ENCODE measurements at places on chromosomes 16 and 17.
A peak's percentile ranks its signal among the peaks of the same experiment; 100 is the strongest.

DNA sequence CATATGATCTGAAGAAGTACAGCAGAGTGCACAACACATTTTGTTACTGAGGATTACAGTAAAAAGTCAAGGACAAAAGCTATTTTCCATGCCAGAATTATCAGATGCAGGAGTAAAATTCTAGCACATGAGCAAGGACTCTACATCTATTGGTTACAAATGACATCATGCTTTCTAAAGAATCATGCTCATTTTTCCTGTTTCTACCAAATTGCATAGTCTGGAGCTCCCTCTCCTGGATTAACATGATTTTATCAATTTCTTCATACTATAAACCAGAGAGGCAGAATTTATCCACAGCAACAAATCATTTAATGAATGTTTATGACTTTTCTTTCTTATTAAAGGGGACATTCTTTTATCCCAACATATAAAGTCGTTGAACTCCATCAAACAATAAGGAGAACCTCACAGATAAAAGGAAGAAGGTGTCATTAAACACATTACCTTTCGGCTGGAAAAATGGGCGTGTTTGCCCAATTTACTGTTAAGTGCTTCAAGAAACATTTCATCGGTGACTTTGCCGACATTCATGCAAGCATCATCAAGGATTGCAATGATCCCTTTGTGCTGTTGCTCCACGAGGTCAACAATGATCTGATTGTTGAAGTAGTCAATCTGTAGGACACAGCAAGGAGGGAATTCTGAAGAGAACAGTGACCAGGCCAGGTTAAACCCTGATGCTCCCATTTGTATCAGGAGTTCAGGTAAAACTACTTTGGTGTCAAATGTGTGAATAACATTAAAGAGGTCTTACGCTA, 121.7 kb downstream of the MYO1D start:
- DNase-seq = peak; percentile 31

DNA sequence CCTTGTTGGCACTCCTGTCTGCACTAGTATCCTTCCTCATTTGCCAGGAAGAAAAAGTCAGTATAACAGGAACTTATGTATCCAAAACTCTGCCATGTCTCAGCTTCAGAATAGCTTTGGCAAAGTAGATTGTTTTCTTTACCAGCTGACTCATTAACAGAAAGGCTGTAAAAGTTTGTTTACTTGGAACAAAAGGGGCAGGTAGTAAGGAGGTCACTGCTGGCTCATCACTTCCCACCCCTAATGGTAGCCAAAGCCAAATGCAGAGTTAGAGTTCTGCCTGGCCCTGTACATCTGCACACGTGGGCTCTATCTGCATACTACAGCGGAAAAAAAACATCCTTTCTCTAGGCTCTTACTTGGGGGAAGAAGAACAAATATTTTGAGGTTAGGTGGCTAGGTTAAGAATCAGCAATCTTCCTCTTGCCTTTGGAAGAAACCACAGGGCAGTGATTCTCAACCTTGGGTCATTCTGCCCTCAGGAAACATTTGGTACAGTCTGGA, 90.9 kb upstream of the BCAR1 start:
- no peak for DNase-seq

DNA sequence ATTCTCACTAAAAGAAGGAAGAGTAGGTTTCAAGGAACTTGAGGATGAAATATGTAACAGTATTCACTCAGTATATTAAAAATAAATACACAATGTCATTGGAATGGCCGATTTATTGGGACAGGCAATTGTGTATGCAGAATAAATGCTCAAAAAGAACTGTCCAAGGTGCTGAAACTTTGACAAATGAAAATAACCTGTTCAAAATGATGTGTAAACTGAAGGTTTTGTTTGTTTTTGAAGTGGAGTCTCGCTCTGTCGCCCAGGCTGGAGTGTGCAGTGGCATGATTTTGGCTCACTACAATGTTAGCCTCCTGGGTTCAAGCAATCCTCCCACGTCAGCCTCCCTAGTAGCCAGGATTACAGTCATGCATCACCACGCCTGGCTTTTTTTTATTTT, 318.7 kb upstream of the RBFOX1 start:
- DNase-seq = no peak

- no peak for DNase-seq
Observed at GRCh38 chr17:13590441-13590840, 11.3 kb downstream of the HS3ST3A1 start.

DNA sequence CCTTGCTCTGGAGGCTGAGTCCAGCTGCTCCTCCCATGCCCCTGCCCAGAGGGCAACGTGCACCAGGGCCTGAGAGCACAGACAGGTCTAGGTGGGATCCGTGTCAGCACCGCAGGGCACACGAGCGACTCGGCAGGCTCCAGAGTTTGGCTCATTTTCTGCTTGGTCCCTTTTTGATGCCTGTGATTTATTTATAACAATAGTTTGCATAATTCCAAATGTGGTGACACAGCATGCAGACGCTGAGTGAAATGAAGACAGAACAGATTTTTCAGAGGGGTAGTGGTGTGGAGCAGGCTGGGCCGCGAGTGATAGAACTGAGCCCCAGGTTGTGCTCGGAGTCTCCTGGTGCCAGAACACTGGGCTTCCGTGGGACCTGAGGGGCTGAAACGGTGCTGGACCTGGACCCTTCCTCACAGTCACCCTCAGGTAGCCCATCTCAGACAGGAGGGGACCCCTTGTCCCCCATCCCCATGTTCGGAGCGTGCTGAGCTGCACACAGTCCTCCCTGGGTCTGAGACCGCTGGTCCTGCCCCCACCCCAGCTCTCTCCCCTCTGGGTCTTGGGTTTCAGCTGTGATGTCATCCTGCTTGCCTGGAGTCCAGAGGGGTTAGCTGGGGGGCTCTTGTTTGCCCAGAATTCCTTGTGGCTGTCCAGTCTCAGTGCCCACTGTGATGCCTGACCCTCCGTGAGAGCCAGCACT, 95.9 kb downstream of the METRNL start:
- no peak for DNase-seq

- DNase-seq = no peak
Observed at GRCh38 chr16:89484041-89484501, 6.3 kb downstream of the ANKRD11 start.

GRCh38 chr17:50806141-50806643, 29.2 kb upstream of the WFIKKN2 start:
- no peak for DNase-seq

DNA sequence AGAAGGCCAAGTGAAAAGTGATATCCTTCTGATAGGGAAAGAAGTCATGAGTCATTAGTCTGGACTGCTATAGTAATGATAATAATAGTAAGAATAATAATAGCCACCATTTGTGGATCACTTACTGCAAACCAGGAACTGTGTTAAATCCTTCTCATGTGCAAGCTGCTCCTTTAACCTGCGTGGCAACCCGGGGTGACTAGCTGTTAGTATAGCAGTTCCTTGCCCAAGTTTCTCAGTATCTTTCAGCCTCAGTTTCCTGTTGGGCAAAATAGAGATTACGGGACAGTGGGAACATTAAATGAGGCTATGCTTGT, 129.5 kb downstream of the CDH13 start:
- no peak for DNase-seq

GRCh38 chr17:59800530-59800942, 92.2 kb downstream of the TUBD1 start:
- no peak for DNase-seq

DNA sequence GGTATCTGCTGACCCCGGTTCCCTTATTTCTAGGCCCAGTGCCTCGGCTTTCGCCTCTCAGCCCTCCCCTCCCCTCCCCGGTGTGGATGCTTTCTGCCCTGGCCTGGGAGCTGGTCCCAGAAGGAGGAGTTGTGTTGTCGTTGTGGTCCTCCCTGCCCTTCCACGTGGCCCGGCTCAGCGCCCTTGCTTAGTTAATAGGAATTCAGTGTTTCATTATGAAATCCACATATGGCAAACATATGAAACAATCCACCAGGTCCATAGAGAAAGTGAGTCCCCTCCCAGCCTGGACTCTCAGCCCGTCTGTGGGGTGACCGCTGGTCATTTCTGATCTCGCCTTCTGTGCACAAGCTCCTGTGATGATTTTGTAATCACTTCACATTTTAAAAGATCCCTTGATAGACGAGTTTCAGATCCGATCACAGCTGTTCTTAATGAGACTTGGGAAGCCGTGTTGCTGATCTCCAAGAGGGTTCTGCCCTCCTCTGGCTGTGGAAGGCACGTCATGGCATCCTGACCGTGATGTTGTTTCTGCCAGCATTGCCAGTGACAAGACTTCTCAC, 112.1 kb downstream of the BANP start:
- DNase-seq = peak; percentile 88

DNA sequence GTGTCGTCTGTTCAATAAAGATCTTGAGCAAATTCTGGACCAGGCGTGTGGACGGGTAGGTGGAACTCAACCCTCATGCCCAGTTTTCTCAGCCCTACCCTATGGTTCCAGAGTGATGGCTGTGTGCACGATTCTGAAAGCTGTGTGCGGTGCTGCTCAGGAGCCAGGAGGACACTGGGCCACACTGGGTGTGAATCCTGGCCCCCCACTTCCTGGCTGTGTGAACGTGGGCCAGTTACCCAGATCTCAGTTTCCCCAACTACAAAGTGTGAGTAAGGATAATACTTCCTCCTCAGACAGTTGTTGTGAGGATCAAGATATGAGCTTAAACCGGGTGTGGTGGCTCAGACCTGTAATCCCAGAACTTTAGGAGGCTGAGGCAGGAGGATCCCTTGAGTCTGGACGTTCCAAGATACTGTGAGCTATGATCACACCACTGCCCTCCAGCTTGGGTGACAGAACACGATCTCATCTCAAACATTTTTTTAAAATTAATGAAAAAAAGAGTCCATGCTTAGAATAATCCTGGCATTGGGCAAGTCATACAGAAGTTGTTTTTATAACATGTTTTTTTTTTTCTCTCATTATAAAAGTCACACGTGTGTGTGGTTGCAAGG, 14.7 kb upstream of the MPRIP start:
- no peak for DNase-seq

DNA sequence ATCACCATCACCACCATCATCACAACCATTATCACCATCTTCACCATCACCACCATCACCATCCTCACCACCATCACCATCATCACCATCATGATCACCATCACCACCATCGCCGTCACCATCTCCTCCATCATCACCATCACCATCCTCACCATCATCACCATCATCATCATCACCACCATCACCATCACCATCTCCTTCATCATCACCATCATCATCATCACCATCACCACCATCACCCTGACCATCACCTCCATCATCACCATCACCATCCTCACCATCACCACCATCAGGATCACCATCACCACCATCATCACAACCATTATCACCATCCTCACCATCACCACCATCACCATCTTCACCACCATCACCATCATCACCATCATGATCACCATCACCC, 14.1 kb downstream of the SCNN1B start:
- DNase-seq = no peak

DNA sequence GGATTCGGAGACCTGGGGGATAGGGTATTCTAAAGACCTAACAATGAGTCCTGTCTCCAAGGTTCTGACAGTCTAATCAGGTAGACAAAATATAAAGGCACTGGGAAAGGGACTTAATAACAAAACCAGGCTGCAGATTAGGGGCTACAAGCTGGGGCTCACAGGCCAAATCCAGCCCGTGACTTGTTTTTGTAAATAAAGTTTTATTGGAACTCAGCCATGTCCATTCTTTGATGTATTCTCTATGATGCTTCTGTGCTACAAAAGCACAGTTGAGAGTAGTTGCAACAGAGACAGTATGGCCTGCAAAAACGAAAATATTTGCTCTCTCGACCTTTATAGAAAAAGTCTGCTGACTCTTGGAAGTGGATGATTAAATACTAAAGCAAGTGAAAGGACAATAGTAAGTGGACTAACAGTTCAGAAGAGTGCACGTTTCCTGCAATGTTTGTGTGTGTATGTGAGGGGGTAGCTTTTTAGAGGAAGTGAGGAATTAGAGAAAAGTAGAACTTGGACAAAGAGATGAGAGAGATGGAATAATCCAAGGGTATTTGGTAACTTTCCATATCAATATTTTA, 115.4 kb upstream of the ZFHX3 start:
- DNase-seq = no peak

DNA sequence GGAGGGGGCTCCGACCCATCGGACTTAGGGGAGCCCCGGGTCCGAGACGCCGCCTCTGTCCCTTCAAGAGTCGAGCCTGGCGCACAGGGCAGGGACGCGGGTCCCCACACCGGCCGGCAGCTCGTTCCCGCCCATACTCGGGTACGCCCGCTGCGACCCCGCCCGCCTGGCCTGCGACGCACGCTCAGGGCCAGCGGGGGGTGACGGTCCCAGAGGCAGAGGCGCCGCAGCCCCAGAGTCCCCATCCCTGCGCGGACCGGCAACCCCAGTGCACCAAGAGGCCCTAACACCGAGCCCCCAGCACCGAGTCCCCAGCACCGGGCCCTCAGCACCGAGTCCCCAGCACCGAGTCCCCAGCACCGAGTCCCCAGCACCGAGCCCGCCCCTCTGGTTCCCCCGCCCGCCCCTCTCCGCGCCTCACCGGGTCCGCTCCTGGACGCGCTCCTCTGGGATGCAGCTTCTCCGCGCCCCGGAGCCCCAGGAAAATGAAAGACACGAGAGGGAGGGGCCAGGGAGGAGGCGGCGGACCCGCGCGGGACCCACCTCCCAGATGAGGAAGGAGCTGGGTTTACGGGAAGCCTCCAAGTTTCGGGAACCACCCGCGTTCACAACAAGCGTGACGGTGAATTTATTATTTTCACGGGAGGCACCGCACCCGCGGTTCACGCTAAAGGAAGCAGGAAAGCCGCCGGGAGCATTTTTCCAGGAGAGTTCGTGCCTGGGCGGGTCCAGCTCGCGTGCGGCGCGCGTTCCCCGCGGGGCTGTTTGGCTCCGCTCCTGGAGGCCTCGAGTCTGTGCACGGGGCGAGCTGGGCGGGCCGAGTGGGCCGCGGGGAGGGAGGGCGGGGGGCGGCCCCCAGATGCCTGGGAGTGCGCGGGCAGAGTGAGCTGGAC, at the start of gene SECTM1:
SECTM1 (minus strand) TSS at position 488 of the 893 bp plus-strand sequence. CDS start 6,526 bp downstream, outside the sequence.
- no peak for DNase-seq

DNA sequence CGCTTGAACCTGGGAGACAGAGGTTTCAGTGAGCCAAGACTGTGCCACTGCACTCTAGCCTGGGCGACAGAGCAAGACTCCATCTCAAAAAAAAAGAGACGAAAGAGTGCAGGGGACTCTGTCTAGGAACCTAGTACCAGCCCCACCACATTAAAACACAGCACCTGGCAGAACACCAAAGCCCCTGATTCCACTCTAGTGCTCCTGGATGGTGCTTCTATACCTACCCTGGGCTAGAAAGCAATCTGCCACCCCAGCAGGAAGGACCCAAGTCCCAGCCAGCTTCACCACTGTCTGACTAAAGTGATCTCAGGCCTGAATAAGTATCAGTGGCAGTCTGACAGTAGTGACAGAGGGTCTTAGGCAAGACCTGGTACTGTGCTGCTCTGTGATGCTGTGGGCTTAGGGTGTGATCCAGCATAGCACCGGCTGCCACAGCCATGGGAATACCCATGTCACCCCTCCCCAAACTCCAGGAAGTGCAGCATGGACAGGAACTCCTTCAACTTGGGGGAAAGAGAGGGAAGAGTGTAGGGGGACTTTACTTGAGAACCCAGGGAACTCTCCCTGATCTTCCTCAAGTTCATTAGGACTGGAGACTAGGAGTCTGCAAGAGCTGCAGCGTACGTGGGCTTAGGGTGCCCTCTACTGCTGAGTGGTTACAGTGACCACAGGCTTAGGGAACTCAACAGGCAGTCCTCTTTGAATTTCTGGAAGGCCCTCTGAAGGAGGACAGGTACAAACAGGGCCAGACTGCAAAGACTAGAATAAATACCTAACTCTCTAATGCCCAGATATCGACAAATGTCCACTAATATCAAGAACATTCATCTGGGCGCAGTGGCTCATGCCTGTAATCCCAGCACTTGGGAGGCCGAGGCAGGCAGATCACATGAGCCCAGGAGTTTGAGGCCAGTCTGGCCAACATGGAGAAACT, 30.0 kb upstream of the RNF43 start:
- peak; percentile 49 for DNase-seq

All from AG09319 (cell line).